ENCODE measurements at places on chromosomes 3 and 15.

DNA sequence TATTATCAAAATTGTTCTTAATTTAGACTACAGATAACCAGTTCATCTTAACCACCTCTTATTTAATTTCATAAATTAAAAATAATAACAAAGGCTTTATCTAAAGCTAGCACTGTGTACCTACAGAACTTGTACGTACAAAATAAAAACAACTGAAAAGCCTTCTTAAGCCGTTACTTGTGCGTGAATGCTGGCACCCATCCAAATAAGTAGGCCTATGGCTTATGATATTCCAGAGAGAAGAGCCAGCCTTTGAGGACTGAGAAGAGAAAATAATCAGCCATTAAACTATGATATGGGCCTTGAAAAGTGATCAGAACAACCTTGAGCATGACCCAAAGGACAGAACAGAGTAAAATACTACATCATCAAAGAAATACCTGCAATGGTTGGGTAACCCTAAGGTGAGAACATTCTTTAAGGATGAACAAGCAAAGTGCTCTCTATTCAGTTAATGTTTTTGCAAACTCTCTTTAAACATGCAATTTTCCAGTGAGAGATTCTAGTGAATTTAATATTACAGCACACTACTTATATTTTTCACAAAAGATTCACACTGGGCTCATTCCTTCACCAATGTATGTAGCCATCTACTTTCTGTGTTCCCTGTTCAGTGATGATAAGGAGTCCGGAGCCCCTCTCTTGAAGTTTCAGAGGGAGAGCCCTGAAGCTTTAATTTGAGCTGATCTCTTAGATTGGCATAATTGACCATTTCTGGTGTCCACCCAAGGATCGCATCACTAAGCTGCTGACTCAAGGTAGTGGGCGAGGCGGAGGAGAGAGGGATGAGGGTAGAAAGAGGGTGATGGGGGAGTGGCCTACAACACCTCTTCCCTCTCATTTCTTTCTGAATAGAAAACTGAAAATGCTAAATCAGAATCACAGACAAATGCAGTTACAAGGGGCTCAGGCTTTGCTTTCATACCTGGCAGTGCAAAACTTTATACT lies 7.7 kb upstream of the ACTC1 start:
- no peak for DNase-seq

DNA sequence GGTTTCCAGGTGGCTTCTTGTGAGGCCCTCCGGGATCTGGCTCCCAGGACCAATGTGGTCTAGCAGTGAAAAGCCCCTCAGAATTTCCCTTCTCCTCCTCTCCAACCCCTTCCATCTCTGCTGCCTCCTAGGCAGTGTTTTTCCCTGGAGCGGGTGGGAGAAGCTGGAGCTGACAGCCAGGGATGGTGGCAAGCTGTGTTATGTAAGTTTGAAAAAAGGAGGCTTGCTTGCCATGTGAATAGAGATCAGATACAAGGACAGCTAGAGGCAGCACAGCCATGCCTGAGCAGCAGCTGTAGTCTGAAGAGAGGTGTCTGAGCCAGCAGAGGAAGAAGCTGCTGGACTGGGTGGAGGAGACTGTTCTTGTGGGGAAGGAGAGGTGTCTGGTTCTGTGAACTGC lies 20.6 kb downstream of the SNAPC5 start:
- DNase-seq = no peak

- no peak for DNase-seq
Observed at GRCh38 chr3:51941463-51941797, 274 bp downstream of the RRP9 start.

- no peak for DNase-seq
Observed at GRCh38 chr3:136819731-136820679, 1.1 kb downstream of the SLC35G2 start.

DNA sequence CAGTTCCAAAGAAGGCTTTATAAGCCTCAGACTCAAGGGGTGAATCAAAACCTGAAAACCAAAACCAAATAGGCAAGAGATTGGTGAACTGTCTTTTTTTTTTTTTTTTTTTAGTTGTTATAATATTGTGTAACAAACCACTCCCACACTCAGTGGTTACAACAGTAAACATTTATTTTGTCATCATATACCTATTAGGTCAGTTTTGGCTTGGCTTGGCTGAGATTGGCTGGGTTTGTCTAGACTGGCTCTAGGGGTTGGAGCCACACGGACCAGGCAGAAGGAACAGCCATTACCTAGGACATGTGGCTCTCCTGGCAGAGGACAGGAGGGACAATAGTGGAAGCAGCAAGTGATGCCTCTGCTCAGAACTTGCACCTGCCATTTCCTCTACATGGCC lies 26.4 kb upstream of the RYR3 start:
- DNase-seq = no peak

DNA sequence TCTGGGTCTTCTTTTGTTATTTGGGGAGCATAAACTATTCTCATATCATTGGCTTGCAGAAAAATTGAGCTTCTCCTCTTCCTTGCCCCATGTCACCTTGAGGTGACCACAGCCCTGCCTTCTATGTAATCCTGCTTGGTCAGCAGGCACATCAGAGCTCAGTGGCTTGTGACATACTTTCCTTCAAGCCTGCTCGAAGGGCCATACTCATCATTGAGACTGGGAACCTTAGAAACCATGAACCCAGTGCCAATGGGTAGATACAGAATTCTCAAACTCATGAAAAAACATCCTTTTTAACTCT lies 3.7 kb upstream of the CCR2 start:
- no peak for DNase-seq

GRCh38 chr3:21013566-21013965 lies 737.4 kb downstream of the ZNF385D start:
- no peak for DNase-seq

DNA sequence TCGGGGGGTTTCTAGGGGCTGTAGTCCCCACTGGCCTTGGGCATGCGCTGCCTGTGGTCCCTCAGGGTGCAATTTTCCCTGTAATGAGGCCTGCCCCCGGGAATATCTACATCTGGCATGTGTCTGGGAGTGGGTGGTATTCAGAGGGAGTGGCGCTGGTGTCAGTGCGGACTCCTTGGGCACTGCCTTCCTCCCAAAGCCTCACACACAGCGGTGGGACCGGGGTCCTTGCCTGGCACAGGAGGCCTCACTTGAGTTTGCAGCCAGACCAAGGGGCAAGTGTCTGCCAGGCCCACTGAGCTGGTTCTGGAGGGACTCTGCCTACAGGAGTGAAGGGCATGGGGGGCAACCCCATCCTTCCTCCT lies 53.5 kb upstream of the PCSK6 start:
- DNase-seq = no peak

DNA sequence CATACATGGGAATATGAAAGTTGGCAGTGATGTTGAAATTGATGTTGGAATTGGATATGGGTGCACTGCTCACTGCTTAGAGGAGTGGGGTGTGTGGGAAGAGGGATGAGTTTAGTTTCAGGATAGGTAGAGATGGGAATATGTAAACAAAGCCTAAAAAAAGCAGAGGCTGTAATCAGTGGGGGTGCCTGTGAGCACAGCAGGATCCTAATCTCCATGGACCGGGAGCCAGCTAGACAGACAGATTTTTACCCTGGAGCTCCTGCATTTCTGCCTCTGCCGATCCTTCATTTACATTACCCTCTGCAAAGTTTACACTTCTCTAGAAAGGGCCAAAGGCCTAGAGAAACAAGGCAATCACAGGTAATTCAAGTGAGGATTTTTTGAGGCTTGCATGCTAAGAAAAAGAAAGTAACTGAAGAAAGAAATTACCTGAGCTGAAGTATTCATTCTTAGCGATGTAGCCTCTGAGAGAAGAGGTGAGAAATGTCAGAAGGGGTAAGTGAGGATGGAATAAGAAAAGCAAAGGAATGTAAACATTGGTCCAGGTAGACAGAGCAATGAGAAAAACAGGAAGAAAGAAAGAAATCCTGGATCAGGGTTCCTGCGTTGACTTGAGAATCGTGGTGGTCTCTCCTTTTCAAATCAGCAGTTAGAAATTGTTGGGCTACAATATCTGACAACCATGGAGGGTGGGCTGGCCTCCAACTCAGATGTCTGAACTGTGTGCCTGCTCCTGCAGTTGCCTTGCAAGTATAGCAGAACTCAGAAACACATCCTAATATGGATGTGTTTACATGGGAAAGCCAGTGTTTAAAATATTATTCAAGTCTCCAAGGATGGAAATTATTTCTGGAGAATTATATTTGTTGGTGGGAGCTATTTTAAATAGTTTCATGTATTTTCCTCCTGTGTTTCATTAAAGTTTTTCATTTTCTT lies 79.8 kb downstream of the CRTC3 start:
- DNase-seq = no peak

DNA sequence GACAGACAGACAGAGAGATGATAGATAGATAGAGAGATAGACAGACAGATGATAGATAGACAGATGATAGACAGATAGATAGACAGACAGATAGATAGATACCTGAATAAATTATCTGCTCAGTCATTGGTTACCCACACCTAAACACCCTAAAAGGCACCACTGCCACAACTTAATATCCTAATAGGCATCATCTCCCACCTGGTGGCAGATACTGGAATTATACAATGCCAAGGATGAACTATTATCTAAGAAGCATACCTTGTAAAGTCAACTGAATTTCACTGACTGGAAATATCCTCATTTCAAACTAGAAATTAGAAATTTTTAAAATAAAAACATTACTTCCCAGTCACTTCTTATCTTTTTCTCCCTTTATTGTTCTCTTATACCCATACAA lies 19.4 kb upstream of the ATP8B4 start:
- DNase-seq = no peak

DNA sequence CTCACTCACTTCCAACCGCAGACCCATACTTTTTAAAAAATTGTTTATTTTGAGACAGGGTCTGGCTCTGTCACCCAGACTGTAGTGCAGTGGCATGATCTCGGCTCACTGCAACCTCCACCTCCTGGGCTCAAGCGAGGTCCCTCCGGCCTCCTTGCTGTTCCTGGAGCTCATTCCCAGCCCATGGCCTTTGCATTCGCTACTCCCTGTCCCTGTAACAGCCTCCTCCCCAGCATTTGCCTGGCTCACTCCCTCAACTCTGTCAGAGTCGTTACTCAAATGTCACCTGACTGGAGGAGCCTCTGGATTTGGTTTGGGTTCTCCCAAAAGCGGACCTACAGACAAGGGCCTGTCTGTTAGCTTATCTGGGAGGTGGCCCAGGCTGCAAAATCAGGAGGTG lies 432.6 kb upstream of the PROK2 start:
- DNase-seq = no peak

All from activated naive CD4-positive, alpha-beta T cell (primary cell).